ENCODE measurements at places on chromosomes 4 and X.

DNA sequence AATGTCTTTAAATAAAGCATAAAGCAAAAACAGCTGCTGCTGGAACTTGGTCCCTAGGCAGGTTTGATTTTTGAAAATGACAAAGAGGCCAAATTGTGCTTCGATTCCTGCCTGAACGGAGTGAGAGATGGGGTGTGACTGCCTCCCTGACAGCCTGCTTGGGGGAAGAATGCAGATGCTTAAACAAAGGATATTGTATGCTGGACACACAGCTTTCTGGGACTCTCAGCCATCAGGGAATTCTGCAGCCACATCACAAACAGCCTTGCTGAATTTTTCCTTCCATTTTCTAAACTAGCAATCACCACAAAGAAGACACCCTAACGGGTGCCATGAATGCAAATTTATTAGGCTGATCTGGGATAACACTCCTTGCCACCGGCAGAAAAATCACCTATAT, 83.9 kb upstream of the CPEB2 start:
- no peak for DNase-seq

DNA sequence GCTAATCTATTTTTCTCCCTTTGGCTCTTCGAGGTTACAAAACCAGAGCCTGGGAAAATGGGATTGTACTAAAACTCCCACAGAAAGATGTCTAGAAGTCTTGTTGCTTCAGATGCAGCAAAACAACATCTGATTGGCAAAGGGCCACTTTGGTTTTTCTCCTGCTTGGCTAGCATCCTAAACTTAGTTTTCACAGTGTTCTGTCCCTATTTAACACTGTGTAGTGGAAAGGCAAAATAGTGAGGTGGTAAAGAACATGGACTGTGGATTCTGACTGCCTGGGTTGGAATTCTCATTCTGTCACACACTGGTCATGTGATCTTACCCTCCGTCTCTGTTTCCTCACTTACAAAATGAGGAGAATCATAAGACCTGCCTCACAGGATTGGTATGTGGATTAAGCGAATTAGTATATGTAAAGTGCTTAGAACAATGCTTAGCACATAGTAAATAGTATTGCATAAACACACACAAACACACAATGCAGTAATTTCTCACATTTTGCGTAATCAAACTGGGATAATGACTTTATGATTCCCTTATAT, 23.5 kb downstream of the TIGD2 start:
- peak; percentile 59 for DNase-seq

DNA sequence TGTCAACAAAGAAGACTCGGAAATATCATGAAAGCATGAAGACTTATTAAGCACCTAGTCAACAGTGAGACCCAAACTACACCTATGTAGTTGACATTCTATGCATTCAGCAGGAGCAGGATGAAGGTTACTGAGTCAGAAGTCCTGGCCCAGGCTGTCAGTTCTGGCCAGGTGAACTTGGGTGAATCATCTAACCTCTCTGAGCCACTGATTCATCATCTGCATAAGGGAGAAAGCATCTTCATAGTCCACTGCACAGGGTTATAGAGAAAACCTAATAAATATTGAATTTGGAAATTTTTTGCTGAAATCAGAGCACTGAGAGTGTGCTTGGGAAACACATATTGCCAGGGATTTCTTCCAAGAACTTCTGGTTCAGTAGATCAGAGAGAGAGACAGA, 296.0 kb upstream of the SFRP2 start:
- DNase-seq = no peak

DNA sequence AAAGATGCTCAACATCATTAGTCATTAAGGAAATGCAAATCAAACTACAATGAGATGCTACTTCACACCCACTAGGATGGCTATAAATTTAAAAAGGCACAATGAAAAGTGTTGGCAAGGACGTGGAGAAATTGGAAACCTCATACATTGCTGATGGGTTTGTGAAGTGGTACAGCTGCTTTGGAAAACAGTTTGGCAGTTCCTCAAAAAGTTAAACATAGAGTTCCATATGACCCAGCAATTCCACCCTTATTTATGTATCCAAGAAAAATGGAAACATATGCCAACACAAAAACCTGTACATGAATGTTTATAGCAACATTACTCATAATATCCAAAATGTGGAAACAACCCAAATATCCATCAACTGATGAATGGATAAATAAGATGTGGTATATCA, 101.3 kb upstream of the MAGEB10 start:
- DNase-seq = no peak

DNA sequence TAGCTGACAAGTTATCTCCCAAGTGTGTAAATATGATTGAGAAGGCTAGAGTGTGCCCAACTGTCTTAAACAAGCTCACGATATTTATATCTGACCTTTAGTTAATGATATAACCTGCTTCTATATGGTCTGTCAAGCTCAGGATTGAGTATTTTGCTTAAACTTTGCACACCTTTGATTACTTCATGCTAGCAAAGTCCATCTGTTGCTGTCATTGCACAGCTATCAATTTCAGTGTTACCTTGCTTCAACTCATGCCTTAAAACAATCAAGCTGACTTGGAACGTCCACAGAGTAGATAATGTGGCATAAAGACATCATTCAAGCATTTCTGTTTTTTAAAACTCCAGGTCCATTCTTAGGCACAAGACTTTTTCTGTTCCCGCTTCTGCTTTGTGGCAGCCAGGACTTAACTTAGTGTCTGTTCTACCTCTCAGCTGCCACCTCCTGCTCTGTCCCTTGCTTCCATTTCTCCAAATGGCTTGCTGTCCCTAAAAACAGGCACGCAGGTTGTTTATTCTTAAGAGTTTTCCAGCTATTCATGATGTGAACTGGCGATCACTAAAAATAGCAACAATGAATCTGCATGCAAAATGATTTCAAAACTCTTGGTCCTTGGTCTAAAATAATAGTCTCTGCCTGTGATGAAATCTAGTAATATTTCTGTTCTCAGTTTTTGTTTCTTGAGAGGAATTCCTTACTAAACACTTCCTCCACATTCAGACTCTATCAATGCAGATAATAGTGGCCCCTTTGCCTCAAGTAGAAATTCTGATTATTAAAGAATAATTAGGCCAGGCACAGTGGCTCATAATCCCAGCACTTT, 16.3 kb upstream of the NEIL3 start:
- DNase-seq = no peak

DNA sequence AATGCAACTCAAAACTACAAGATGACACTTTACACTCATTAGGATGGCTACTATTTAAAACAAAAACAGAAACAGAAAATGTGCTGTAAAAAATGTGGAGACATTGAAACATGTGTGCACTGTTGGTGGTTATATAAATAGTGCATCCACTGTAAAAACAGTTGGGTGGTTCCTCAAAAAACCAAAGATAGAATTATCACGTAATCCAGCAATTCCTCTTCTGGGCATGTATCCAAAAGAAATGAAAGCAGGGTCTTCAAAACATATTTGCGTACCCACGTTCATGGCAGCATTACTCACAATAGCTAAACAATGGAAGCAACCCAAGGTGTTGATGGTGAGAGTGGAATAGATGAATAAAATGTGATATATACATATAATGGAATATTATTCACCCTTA, 967.2 kb downstream of the TRAM1L1 start:
- no peak for DNase-seq

GRCh38 chrX:71638409-71638808, 20.1 kb upstream of the CXCR3 start:
- DNase-seq = no peak

DNA sequence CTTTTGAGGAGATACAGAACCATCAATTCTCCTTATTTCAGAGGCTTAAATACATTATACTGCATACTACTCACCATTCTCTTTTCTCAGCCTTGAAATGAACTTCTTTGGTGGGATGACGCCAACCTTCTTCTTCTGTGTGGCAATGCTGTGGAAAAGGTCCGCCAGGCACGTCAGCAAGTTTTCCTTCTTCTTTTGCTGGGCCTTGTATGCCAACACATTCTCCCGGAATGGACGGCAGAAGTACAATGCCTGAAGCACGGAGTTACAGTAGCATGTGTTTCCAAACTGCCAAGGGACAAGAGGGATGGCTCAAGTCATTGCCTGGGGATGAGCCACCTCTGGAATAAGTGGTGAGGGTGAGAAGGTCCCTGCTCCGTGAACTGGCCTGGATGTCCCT, 31.2 kb downstream of the USP46 start:
- no peak for DNase-seq

DNA sequence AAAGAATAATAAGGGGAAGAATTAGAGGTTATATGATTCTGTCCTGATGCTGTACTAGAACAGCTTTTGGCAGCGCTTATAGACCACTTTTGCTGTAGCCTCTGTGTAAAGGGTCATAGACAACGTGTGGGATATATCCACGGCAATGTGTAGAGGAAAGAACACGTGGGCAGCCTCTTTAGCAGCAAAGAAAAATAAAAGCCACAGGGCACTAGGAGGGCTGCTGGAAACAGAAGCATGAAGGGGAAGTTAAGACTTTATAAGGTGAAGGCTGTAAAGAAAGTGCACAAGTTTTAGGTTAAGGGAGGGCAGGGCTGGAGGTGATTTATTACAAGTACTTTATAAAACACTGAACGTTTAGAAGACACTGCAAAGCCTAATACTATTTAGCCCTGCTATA, 20.1 kb upstream of the PHEX start:
- DNase-seq = no peak

GRCh38 chr4:184641451-184641850, 7.8 kb downstream of the CASP3 start:
- no peak for DNase-seq

- no peak for DNase-seq
These were observed 1.3 kb downstream of the G3BP2 start for GRCh38 chr4:75671802-75672421.

DNA sequence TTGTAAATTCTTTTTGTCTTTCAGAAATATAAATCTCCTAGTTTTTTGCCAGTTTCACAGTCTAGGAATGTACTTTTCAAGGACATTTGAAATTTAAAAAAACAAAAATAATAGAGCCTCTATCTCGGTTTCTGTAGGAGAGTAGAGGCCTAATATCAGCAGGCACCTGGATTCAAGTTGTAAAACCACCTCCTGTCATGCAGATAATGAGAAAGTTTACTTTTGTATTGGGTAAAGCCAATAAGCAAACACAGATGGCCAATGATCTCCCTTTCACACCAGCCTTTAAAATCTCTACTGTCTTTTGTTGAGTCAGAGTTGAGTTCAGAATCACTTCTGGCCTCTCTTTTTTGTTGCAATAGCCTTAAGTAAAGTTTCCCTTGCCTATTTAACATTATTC, 1499.9 kb downstream of the PCDH18 start:
- DNase-seq = no peak

- DNase-seq = no peak
These were observed 40.4 kb upstream of the PAPSS1 start for GRCh38 chr4:107760281-107760947.

DNA sequence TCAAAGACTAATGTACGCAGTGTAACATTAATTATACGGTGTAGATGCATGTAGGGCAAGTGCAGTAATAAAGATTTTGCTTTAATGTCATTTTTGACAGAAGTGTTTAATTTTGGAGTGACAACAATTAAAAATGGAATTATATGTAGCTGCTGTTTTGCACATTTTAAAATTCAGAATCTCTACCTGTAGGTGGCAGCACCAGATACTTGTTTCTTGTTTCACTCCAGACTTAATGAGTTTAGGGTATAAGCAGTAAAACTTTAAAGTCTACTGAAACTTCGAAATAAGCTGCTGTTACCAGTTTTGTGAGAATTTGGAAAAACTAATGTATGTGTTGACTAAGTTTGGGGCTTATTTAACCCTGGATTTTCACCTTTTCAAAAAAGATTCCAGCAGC, 144.9 kb downstream of the POLA1 start:
- peak; percentile 12 for DNase-seq

DNA sequence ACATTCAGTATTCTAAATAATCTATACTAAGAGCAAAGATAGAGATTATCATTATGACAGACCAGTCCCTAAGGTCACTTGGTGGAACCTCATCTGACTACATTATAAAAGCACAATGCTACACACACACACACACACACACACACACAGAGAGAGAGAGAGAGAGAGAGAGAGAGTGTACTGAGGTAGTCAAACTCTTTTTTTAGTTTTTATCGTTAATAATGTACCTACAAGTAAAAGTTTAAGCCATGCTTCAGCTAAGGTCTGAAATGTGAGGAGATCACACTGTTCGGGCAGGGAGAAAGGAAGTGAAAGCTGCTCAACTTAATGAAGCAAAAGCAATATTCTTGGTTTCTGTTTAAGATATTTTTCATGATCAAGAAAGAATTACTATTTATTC, 75.8 kb upstream of the CCDC160 start:
- DNase-seq = no peak

- no peak for DNase-seq
These were observed 115.5 kb upstream of the MYOZ2 start for GRCh38 chr4:119020158-119020557.

GRCh38 chr4:84167093-84167492, 332.0 kb downstream of the NKX6-1 start:
- DNase-seq = no peak

DNA sequence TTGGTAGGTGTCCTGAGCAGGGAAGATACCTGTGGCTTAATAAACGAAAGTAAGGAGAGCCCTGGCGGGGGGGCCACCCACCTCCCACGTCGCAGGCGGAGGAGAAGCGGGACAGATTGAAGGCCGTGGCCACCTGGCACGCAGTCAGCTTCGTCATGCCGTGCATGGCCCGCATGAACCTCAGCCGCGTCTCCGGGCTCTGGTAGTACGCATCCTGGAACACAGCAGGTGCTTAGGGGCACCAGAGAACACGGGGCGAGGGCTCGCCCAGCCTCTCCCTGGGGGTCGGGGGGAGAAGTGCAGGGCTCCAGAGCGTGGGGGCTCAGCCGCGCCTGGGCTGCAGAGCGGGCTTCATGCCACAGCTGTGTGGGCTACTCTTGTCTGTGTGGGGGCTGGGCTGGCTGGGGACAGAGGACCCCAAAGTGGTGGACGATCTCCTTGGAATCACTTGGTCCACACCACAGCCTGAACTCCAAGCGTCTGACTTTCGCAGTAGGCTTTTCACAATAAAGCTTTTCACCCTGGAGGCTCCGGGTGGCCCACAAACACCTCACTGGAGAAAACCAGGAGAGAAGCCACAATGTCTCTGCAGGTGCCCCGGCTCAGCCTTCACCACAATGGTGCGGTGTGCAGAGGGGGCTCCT, 27.1 kb upstream of the SLC25A6 start:
- no peak for DNase-seq

DNA sequence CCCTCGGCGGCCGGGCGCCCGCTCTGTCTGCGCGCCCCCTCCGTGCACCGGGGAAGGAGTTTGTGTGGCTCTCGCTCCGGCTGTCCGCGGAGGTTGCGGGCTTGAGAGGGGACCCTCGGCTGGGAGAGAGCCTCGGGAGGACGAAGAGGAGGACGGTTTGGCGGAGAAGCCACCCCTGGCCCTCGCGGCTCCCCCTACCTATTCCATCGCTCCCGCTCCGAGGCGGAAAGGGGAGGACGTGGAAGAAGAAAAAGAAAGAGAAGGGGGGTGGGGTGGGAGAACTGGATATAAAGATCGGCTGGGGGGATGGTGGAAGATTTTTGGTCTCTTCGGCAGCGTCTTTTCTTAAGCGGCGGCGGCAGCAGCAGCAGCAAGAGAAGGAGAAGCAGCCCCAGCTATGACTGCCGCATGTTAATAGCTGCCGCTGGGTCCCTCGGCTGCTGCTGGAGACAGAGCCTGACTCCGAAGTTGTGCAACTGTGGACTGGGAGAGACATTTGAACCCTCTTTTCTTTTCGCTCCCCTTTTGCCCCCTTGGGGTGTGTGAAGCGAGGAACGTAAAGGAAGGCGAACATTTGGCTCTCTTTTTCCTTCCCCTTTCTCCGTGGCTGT, 895 bp downstream of the ADGRL3 start:
- DNase-seq = no peak

GRCh38 chr4:163681208-163681821, 186.8 kb downstream of the TMA16 start:
- no peak for DNase-seq
